Lung (tissue), 17 donors: ENCODE measurements at places on chromosomes 5 and 9.

DNA sequence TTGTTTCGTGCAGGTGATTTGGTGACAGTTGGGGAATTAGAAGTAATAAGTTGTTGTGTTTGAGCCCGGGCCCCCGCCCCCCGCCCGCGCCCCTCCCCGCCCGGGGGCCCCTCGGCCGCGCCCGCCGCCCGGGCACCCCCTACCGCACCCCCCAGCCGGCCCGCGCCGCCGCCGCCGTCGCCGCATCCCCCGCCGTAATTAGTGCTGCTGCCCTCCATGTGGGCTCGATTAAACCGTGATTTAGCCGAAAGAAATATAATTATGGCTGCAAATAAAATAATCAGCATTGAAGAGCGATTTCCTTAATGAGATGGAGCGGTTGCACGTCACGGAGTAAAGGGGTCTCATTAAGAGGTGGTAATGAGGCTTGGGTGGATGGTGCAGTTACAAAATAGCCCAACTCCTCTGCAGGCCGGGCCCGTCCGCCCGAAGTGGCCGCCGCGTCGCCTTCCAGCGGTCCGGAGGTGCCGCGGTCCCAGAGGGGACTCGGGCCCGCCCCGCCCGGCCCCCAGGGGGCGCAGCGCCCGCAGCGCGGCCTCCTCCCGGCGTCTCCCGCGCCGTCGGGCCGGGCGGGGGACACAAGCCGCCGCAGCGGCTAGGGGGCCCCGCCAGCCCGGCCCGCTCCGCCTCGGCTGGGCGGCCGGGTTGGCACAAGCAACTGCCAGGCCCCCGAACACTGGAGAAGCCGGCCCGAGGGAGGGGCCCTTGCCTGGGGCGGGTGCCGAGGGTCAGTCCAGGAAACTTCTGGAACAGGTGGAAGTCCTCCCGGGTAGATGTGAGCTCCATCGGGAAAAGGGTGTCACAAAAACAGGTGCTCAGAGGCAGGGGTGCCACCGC is 6.9 kb upstream of the OTP start:
- peak; percentile 33 for DNase-seq

DNA sequence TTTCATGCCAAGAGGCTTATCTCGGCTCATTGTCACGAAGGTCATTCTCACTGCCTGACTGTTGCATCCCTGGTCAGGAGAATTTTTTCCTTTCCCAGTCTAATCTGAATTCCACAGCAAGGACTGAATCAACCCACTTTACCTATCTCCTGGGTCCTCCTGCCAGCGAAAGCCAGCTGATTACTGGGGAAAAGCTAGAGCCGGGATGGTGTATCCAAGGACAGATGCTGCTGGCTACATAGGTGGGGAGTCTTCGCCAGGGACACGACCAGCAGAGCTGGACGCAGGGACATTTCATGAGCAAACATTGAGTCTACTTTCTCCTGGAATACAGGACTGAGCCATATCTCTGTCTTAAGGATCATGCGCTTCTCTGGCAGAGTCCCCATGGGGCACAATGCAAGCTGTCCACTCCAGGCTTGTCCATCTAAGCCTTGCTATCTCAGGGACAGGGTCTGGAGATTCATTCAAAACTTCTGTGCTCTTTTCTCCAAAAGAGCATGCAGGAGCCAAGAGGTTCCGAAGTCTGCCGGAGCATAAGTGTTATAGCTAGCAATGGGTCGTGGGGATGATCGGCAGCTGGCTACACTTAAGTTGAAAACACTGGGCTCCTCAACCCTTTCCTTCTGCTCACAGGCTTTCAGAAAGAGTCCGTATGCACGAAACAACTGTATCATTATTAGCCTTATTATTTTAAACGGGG is 6.5 kb upstream of the HAND1 start:
- no peak for DNase-seq

DNA sequence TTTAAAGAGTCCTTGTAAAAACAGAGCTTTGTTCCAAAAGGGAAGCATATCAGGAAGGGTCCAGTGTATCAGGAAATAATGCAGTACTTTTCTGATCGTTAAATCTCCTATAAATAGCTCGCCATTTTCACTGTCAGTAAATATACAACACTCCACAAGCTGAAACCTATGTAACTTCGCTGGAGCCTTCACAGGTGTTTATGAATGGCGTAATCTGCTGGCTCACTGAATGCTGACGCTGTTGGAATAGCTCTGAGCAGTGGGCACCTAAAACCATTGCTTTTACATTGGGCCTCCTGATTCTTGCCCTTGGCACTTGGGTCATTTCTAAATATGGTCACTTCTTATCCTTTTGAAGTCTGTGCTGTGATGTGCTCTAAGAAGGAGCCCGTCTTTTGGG is 4.3 kb downstream of the SHC3 start:
- no peak for DNase-seq

- DNase-seq = no peak
These were observed 147.1 kb downstream of the MAPKAP1 start for GRCh38 chr9:125559894-125560293.

GRCh38 chr9:70679845-70680244 is 265.4 kb upstream of the KLF9 start:
- DNase-seq = no peak
